Stimulated activated CD4-positive, alpha-beta T cell treated with anti-CD3 and anti-CD28 coated beads, Interleukin-15, amount 100 ng/mL, for 1 hour (primary cell): ENCODE measurements at places on chromosomes 2 and 18.

- no peak for DNase-seq
These were observed 177.3 kb downstream of the DYSF start for GRCh38 chr2:71630454-71631328.

DNA sequence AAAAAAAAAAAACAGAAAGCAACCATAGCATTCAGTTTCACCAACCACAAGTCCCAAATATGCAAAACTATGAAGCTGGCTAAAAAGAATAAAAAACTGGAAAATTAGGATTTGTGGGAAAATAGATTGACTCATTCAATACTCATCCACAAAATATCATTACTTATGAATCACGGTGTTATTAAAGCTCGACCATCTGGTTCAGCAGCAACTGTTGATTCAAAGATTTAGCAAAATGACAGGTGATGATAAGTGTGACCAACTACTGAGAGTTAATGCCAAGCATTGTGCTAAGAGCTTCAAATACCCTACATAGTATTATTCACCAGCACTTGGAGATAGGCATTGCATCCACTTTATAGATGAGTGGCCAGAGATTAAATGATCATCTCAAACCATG lies 26.2 kb upstream of the XDH start:
- DNase-seq = no peak

GRCh38 chr2:162890690-162891311 lies 52.2 kb upstream of the KCNH7 start:
- no peak for DNase-seq

GRCh38 chr2:10750610-10751009 lies 29.2 kb downstream of the ATP6V1C2 start:
- DNase-seq = no peak

GRCh38 chr2:179106676-179107428 lies 56.9 kb upstream of the CCDC141 start:
- no peak for DNase-seq

DNA sequence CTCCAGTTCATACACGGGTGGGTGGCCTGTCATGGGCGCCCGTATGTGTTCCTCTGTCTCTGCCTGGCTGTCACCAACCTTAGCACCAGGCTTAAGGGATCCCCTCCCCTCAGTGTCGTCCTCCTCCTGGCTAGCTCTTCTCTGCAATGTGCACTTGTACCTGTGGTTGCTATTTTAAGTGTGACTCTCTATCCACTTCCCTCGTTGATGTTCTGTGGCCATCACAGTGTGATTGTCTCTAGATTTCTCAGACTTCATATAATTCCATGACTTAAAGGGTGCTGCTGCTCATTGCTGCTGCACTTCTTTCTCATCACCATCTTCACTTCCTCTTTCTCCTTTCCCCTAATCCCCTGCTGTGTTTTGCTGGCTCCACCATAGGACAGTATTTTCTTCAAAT lies 143.4 kb downstream of the EML6 start:
- no peak for DNase-seq

DNA sequence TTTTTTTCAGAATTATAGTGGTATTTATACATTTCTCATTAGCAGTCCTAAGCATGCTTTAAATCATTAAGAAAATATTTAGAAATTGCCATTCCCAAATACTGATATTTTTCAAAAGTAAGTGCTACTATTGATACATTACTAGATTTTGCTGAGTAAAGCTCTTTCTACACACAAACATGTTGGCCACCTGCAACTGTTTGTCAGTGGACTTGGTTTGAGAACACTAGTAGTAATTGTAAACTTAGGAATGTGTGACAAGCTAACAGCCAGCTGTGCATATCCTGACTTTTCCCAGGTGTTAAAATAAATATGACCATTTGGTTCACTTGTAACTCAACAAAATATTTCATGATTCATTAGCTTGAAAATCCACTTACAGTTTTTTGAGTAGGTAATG lies 103.1 kb downstream of the MSTN start:
- DNase-seq = no peak

DNA sequence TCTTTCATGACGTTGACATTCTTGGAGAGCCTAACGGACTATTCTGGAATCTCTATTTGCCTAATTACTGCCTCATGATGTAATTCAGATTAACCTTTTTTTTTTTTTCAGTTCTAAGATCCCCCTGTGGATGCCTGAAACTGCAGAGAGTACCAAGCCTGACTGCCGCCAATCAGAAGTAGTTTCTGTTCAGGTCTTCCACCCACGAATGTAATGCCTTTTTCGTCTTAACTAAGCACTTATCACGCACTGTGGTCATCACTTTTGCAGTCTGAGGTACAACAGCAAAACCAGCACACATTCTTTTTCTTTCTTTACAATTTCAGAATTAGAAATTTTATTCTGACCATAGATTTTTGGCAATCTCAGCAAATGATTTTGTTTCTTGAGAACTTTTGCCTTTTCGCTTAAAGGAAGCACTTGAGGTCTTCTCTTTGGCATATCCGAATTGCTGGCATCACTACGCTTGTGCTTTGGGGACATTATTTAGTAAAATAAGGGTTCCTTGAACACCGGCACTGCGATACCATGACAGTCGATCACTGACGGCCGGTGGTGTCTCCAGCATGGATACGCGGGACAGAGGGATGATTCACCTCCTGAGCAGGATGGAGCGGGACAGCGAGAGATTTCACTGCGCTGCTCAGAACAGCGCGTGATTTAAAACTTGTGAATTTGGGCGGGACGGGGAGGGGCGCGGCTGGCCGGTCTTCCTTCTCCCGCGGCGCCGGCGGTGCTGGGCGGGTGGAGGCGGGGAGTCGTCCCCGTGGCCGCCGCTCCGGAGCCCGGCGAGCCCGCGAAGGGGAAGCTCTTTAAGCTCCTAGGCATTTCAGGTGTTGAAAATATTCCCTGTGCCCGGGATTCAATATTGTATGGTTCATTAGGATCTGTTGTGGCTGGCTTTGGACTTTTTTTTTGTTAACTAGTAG lies 32.0 kb upstream of the GPR55 start:
- no peak for DNase-seq

- no peak for DNase-seq
These were observed 29.6 kb downstream of the SH3BP4 start for GRCh38 chr2:234981197-234982095.

- DNase-seq = no peak
These were observed 75.4 kb downstream of the CDK15 start for GRCh38 chr2:201881741-201882140.

- DNase-seq = no peak
These were observed 105.6 kb upstream of the ZNF521 start for GRCh38 chr18:25457601-25458000.

DNA sequence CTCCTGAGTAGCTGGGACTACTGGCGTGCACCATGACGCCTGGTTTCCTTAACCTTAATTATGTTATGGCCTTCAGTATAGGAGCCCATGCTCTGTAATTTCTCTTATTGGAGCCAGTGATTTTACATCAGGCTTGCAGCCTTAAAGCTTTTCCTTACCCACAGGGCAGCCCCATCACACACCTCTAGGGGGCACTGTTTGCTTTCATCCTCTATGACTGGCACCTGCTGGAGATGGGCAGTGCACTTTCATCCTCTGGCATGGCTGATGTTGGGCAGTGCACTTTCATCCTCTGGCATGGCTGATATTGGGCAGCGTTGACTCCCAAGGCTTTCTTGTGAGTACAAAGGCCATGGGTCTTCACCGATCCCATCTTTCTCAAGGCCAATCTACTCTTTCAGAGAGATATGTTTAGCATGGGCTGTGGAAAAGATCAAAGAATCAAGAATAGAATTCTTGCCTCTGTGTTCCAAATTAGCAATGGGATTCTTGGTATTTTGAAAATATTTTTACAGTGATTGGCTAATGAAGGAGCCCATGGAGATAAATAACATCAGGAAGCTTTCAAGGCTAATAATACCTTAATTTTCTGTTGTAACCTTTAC lies 80.7 kb upstream of the MEX3C start:
- DNase-seq = no peak

DNA sequence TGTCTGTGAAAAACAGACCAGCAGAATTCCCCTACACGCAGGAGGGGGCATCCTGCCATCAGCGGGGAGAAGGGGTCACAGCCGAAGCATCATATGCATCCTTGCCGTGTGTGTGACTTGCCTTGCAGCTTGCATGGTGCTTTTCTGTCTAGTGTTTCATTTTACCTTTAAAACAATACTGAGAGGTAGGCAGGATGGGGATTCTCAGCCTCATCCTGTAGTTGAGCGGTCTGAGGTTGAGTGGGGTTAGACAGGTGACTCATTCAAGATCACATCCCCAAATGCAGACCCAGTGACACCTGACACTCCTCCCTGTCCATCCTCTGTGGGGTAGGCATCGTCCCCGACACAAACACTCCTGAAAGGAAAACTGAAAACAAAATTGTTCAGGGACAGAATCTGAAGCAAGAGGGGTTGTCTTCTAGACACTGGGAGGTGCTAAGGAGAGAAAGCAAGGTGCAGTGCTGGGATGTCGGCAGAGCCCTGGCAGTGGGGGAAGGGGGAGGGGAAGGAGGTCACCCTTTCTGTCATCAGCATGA lies 7.9 kb downstream of the ARL4C start:
- DNase-seq = peak; percentile 52

DNA sequence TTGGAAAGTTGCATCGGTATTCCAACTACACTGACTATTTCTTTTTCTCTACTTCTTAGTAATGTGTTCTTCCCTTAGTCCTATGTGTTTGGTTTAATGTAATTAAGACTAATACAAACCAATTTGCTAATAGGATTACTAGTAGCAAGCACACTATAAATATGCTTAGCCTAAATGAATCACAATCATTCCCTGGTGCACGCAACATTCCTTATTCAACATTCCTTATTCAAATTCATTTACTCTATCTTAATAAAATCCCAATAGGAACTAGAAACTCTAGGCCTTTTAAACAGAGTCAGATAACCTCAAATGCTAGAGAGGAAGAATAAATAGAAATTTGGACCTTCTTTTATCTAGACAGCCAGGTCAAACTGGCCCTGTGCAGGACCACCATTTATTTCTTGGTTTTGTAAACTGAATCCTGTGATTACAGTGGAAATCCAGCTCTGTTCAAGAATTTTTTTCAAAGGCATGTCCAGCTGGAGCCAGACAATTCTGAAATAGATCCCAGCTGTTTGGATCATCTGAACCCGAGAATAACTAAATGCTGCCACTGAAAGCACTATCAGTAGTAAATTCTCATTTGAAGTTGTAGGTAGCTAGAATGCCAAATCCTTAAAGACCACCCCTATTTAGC lies 103.1 kb downstream of the PPP1R1C start:
- no peak for DNase-seq

- no peak for DNase-seq
These were observed 14.8 kb upstream of the ACSL3 start for GRCh38 chr2:222846003-222846402.

GRCh38 chr2:156083763-156084493 lies 248.6 kb downstream of the NR4A2 start:
- no peak for DNase-seq

GRCh38 chr2:9211496-9211895 lies 4.9 kb downstream of the ASAP2 start:
- no peak for DNase-seq

DNA sequence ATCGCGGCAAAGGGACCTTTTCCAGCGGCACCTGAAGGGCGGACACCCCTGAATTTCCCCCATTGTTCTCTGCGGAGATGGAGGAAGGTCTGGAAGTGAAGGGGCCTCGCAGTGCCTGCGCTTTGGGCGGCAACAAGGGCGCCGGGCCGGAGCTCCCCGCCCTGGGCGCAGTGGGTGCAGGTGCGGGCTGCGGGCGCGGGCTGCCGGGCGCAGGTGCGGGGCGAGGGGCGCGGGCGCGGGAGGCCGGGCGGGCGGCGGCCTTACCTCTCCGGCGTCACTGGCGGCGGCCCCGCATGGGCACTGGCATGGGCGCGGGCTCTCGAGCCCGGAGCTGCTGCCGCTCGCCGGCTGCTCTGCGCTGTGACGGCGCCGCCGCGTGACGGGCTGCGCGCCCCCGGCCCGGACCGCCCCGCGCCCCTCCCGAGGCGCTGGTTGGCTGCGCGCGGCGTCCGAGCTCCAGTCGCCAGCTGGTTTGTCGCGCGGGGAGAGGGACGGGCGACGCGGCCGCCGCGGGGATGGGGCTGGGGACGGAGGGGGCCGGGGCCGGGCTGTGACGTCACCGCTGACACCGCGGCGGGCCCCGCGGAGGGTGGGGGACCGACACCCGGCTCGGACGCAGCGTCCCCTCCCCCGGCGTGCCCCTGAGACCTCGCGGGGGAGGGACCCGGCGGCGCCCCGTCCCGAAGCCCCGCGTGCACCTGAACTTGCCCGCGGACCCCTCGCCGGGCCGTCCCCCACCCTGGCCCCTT lies at the start of gene KIF1A:
TSS of gene KIF1A (minus strand) at position 362 of the 749 bp plus-strand sequence. CDS start 22,467 bp downstream, outside the sequence.
- no peak for DNase-seq

DNA sequence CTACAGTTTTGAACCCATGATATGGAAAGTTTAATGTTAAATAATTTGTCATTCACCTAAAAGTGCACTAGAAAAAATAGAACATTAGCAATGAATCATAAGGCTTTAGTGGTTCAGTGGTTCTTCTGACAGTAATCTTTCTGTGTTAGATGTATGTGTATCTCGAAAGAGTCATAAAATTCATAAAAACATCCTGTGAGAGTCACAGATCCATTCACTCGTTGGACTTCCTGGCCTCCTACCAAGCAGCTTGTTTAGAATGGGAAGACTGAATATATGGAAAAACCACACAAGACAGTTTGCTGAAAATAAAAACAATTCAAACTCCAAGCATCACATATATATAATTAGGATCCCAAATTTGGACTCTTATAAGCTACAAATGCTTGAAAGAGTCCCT lies 34.8 kb downstream of the ADNP2 start:
- DNase-seq = no peak

DNA sequence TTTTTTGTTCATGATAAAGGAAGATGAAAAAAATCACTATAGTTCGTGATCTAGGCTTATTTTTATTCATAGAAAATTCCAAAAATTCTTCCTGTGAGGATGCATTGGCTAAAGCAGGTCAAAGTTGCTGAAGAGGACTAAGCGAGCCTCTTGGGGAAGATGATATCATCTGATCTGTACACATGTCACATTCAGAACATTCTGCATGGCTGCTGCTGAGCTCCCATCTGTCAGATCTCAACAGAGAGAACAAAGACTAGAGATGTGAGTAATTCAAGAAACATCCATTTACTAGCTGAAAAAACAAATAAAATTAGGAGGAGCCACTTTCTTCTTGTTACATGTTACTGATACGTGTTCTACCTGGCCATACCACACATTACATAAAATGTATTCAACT lies 518.6 kb upstream of the FSIP2 start:
- DNase-seq = no peak

DNA sequence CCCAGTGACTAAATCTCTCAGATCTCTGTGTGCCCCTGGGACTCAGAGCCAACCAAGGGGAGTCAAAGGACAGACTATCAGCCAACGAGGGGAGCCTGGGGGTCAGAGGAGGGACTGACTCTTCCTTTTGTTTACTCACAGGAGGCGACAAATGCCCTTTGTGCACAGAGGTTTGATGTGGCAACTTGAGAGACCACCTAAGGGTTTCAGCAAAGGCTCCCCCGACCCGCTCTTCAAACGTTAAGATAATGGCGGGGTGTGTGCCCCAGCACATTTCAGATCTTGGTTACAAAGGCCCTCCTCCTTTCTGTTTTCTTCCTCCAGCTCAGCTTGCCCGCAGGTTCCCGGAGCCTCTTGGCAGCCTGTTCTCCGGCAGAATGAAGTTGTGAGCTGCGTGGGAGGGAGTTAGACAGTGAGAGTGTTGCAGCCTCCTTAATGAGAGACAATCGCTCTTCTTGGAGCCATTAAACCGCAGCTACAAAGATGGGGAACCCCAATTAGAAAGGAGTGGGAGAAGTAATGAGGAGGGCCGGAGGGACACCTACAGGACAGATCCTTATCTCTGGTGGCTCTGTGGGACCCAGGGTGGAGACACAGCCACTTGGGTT lies 76.2 kb downstream of the KIAA2012 start:
- no peak for DNase-seq

- DNase-seq = no peak
These were observed 34.5 kb upstream of the STPG4 start for GRCh38 chr2:47189635-47190034.
